ENCODE measurements at places on chromosomes 2 and 18.

DNA sequence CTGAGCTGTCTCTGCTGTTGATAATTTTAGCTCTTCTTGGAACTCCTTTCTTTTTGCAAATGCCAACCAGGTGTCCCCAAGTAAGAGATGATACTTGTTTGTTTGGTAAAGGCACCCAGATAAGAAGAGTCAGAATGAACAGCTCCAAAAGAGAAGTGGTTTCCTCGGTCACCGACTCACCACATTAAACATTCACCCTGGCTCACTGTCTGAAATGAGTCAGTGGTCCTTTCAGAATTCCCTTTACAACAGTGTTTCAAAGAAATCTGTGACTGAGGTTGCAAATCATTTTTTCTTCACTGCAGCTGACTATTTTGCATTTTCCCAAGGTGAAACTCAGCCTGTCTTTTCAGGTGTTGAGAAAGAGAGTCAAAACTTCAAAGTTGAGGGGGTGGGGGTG, 16.2 kb upstream of the CXCR4 start:
- DNase-seq, result no peak

DNA sequence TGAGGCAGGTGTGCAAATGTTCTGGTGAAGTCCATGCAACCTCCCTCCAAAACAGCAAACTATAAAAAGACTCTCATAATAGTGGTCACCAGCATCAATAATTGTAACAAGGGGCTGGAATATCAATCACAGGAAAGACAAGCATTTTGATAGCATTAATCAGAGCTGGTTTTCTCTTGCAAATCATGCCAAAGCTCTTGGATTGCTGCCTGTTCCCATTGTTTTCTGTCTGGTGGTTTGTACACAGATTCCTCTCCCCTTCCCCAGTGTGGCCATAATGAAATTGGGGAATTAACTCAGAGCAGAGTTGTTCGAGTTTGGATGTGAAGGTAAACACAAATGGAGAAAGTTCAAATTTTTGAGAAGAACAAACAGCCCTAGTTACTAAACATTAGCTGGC, 134.2 kb downstream of the CDCA7 start:
- DNase-seq, result no peak

GRCh38 chr2:151238527-151239487, 22.9 kb downstream of the RBM43 start:
- DNase-seq, result no peak

DNA sequence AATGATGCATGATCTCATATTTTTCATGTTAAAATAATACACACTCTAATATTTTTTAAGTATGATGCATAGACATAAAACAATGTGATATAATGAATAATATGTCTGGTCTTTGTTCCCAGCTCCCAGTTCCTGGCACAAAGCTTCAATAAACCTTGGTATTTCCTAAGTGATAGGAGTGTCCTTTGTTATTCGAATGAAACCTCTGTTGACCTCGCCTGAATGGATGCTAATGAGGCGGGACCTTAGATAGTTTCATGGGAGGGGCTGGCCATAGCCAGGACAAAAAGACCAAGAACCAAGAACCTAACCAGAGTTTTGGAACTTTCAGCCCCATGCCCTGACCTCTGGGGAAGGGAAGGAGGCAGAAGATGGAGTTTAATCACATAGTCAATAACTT, 257.7 kb upstream of the COPS8 start:
- no peak for DNase-seq

DNA sequence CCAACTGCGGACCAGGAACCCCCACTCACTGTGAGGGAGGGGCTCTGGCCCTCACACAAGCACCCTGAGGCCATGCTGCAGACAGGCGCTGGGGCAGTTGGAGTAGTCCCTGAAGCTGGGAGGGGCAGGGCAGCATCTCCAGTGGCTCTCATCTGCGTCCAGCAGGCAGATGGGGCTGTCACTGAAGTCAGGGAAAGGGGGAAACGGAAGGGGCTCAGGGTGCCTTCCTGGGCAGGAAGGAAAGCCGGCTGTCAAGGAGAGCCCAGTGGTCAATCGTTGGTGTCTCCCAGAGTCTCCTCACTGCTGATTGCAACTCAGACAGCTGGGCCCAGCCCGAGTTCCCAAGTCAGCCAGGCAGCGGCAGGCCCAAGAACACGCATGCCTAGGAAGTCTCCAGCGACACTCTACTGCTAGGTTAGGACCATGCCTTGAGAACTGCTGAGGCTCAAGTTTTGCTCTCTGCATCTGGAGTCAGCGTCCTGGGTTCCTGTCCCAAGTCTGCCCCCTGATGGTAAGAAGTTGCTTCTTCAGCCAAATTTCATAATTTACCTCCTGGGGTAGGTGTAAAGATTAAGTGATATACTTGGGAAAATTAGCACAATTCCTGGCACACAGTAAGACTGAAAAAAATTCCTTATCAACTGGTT, 27.4 kb upstream of the NMUR1 start:
- peak; percentile 80 for DNase-seq

GRCh38 chr18:59916746-59917145, 16.9 kb downstream of the PMAIP1 start:
- no peak for DNase-seq

DNA sequence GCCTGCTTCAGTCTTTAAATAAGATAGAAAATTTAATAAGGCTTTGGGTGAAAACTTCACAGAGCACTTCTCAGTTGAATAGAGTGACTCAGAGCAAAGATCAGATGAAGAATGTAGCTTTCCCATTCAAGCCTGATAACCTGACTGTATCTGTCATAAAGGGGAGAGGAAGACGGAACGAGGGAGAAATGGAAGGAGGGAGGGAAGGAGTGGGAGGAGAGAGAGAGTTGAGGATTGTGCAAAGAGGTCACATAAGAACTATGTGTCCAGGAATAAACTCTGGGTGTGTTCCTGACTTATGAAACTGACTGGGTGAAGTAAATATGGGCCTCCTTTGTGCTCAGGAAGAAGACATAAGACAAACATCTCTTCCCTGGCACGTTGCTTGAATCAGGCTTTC, 385.5 kb downstream of the LPIN1 start:
- no peak for DNase-seq

DNA sequence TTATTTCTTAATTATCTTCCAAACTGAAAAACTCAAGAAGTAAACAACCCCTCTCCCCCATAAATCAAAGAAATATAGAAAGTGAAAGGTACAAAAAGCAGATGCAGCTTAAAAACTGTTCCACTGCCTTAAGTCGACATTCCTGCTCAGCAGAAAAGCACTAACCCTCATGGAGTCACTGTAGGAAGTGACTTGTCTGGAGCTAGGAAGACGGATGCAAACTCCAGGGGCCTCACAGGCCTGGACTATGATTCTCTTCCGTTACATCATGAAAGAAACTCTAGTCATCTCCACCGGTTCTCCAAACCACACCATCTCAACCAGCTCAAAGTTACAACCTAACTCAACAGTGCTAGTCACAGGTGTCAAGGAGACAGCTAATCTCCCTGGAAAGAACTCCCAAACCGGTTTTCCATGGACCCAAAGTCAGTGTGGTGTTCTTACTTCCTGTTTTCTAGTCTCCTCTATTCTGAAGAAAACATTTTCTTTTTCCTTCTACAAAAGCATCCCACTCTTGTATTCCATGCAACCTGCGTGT, 128.4 kb downstream of the PIEZO2 start:
- no peak for DNase-seq

DNA sequence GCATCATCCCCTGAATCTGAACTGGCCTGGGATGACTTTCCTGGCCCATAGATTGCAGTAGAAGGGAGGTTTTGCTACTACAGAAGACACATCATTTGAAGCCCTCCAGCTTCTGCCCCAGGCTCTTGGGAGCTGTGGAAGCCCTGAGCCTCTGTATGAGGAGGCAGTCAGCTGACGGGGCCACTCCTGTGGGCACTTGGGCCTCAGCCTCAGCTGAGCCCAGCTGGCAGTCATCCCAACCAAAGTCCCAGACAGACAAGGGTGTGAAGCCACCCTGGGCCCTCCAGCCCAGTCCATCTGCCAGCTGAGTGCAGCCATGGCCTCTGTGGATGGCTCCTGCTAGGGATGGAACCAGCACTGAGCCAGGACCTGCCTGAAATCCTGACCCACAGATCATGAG, 502.3 kb upstream of the HS6ST1 start:
- no peak for DNase-seq

DNA sequence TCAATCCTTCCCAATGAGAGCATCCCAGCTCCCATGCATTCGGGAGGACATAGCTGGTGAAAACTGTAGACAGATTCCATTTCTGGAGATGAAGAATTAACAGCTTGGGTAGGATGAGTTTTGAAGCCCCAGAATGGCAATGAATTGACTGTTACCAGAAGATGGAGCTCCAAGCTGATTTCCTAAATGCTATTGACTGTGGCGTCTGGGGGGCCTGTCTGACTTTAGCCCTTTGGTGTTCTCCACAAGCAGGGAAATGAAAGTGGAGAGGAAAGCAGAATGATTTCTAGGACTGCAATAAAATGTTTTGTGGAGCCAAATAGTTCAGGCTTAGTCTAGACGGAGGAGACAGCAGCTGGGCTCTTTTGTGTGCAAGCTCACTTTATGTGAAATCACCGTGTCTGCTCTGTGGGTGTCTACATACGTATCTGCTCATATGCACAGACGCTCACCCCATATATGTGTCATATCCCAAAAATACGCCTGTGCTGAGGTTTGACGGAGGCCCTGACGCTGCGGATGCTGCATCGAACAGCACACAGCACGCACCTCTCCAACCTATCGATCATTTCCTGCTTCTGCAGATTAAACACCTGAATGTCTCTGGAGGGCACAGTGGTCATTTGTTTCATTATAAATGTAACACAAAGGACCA, 166.4 kb upstream of the PXDN start:
- DNase-seq, result no peak

- DNase-seq, result no peak
Observed at GRCh38 chr2:195595825-195596224, 61.2 kb upstream of the SLC39A10 start.

GRCh38 chr2:236338495-236339184, 74.4 kb upstream of the ASB18 start:
- DNase-seq, result no peak

- DNase-seq, result no peak
Observed at GRCh38 chr2:55810622-55811020, 113.0 kb downstream of the EFEMP1 start.

DNA sequence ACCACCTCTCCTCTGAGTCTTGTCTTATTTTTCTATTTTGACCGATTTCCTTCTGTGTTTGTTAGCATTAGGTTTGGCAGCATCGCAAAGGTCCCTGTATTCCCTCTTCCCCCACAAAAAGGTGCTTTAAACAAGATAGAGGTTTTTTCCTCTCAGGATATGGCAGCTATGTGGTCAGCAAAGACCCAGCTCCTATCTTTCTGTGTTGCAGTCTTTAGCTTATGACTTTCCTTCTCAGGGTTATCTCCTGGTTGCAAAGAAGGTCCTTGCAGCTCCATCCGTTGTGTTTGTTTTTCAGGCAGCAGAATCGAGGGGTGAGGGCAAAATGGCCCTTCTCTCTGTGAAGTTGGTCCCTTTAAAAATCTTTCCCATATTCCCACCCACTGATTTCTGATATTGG, 38.4 kb downstream of the GALNT1 start:
- no peak for DNase-seq

- DNase-seq, result no peak
Observed at GRCh38 chr2:146227152-146228019, 1617.4 kb upstream of the ACVR2A start.

- DNase-seq, result no peak
Observed at GRCh38 chr2:177970670-177971454, 101.7 kb downstream of the PDE11A start.

DNA sequence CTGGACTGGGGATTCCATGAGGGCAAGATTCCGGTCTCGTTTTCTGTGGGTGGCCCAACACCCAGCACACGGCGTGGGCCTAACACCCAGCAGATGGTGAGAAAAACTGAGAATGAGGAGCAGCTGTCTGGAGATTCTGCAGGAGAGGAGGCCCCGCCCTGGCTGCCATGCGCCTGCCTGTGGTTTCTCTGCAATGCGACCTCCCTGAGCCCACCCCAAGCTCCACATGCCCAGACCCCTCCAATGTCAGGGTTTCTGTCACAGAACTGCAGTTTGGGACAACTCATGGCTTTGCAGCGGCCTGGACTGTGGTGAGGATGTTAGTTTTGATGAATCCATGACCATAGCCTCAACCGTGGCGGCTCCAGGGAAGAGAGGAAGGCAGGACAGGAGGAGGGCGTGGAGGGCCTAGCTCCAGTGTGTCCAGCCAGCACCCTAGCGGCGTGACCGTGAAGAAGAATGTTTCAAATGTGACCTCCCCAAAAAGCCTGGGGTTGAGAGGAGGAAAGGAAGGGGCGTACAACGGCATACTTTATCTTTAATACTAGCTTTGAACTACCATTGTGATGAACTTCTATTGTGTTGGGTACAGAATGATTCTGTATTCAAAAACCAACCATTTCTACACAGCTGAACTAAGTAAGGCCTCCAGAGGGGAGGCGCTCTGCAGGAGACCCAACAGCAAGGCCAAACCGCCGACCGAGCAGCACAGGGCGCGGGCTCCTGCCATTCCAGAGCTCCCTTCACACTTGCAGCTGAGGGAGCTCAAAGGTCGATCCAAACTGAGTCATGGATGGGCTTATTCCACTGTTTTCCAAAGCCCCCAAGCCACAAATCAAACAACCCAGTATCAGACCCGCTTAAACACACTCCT, 3.4 kb downstream of the PXDN start:
- no peak for DNase-seq

GRCh38 chr2:217440000-217440399, 562.8 kb downstream of the TNS1 start:
- peak; percentile 9 for DNase-seq

DNA sequence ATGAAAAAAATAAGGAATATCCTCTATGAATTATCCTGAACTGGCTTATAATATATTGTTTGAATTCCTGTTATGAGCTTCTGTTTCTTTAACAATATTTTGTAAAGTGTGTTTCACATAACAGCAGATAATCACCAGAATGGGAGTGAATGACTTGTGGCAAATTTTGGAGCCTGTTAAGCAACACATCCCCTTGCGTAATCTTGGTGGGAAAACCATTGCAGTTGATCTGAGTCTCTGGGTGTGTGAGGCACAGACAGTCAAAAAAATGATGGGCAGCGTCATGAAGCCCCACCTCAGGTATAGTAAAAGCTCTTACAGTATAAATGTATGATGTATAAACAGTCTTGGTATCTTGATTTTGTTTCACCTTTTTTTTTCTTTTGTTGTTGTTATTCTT, 5.9 kb downstream of the GEN1 start:
- no peak for DNase-seq

- DNase-seq, result no peak
Observed at GRCh38 chr2:153387203-153387602, 91.4 kb downstream of the RPRM start.

- DNase-seq, result no peak
Observed at GRCh38 chr2:75098856-75099255, 100.5 kb downstream of the TACR1 start.

DNA sequence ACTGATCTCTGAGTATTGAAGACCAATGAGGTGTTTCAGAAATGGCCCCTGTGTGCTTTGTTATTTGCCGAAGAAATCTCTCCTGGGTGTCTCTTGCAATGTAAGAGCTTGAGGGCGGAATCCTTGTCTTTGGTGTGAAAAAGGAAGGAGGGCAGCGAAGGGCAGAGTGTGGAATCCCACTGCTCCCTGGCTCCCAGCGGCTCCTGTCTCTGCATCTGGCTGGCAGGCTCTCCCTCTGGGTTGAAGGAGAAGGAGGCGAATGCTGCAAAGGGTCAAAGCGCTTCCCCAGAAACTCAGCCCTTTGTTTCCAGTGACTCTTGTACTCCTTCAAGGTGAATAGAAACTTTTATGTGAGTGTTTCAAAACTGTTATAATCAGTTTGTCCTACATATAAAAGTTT, 457.5 kb downstream of the CNTNAP5 start:
- DNase-seq, result no peak

GRCh38 chr2:190718652-190719526, 70.0 kb downstream of the NAB1 start:
- DNase-seq, result no peak

- no peak for DNase-seq
Observed at GRCh38 chr18:77967071-77967470, 717.4 kb downstream of the GALR1 start.

- no peak for DNase-seq
Observed at GRCh38 chr2:102021779-102022178, 30.0 kb downstream of the IL1R2 start.

All from GM19239 (cell line).